ENCODE measurements at places on chromosomes 2 and 18.

GRCh38 chr18:51621113-51621863, 423.8 kb upstream of the MEX3C start:
- peak; percentile 34 for DNase-seq

- no peak for DNase-seq
These were observed 66.2 kb downstream of the MDH1 start for GRCh38 chr2:63654959-63655358.

DNA sequence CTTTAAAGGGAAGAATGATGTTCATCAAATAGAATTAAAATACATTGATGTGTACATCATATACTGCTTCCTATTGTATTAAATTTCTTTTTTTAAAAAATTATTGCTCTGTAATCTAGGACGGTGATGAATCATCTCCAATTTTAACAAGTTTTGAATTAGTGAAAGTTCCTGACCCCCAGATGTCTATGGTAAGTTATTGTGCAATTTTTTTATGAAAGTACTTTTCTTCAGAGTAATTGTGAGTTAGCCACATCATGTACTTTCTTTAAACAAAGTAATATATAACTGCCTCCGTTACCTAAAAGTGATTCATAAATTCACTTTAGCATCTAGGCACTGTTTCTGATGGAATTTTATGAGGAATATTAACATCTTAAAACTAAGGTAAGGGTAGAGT, 38.1 kb downstream of the PIK3C3 start:
- no peak for DNase-seq

- no peak for DNase-seq
These were observed 198.3 kb downstream of the MGAT5 start for GRCh38 chr2:134452042-134452733.

- no peak for DNase-seq
These were observed 3.6 kb upstream of the PRSS56 start for GRCh38 chr2:232516551-232516950.

DNA sequence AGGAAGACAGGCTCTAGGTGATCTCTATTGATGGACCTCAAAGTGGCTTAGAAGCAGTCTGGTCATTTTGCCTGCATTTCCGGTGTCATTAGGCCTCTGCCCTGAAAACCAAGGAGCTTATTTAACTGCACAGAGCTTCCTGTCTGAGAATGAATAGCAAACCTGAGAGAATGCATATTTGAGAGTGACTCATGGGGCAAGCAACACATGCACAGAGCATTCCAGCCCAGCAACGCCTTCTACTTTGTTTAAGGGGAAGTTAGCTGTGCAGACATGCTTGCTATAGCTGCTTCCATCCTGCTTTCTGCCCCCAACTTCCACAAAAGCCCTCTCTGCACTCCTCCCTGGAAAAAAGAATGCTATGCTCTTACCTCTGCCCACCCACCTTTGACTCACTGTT, 232.8 kb downstream of the GRB14 start:
- DNase-seq, result no peak

- DNase-seq, result no peak
These were observed 408.1 kb downstream of the THSD7B start for GRCh38 chr2:137173463-137173862.

DNA sequence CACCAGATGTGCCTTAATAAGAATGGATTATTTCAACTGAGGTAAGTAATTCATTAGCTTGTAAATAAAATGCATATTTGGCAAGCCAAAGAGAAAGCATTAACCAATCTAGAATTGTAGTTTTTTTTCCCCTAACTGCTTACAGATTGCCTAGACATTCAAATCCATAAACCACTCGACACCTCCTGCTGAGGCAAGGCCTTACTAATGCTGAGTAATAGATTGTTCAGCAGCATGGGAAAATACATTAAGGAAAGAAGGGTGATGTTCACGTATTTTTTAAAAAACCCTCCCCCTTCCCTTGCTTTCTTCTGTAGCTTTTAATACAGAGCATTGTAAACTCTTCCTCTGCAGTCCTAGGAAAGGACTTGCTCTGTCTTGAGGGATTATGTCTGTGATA, 17.0 kb upstream of the LINC00305 start:
- no peak for DNase-seq

DNA sequence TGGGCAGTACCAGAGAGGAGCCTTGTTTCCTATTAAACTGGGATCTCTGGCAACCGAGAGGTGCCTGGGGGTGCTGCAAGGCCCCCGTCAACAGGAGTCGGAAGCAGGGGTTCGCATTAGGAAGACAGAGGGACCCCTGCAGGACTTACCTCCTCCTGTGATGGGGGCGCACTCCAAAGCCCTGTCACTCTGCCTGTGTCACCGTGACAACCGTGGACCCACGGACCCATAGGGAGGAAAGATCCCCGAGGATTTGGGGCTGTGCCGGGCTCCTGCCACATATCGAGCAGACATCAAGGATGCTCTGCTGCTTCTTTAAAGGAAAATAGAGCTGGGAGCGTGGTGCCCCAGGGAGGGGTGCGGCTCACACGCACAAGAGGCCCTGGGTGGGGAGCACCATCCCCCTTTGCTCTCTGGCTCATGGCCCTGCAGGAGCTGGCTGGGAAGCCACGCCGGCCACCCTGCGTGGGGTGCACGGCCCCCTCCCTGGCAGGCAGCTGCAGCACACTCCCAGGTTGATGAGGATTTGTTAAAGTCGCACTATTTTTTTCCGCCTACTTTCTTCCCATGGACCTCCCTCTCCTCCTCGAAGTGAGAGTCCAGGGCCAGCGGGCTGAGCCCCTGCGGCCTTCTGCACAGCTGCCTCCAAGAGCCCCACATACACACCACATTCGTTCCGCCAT, 167.5 kb downstream of the TWIST2 start:
- no peak for DNase-seq

GRCh38 chr2:71586471-71586870, 133.1 kb downstream of the DYSF start:
- DNase-seq, result no peak

DNA sequence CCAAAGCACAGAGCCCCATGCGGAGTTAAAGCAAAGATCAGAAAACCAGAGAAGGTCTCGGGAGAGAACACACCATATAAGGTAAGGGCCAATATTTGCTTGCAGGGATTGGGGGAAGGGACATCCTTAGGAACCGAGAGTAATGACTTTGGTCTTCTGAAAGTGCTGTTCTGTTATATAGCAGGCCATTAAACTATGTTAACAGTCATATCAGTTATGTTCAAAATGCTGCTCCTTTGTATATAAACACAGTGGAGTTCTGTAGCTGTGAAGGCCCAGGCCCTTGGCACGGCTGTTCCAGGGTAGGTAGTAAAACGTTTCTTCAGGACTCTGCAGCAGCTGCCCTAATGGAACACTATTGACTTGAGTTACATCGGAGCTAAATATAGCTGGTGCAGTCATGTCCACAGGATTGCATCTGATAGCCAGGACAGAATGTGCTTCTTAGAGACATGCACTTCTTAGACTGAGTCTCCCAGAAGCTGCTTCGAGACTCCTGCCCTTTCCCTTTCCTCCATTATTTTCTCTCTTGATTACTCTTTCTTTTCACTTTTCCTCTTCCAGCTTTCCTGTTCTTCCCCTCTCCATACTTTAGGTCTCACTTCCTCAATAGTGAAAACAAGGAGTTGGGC, 122.4 kb downstream of the SETBP1 start:
- DNase-seq, result no peak

DNA sequence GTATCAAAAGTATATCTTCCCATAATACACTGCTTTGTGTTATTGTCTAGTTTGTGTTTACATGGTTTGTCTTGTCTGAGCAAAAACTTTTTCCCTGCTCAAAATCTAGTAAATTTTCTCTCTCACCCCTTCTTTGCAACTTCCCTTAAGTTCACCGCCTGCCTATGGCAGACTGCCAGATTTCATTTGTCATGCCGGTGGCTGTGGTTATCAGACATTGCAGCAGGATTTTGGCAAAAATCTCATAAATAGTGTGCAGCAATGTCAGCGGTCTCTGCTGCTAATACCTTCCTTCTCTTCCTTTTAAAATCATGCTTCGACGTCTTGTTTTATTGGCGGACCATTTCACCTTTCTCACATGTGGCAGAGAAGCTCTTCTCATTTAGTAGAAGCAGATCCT, 45.6 kb upstream of the TMEM178A start:
- peak; percentile 4 for DNase-seq

- DNase-seq, result no peak
These were observed 71.8 kb upstream of the SEC11C start for GRCh38 chr18:59067873-59068272.

DNA sequence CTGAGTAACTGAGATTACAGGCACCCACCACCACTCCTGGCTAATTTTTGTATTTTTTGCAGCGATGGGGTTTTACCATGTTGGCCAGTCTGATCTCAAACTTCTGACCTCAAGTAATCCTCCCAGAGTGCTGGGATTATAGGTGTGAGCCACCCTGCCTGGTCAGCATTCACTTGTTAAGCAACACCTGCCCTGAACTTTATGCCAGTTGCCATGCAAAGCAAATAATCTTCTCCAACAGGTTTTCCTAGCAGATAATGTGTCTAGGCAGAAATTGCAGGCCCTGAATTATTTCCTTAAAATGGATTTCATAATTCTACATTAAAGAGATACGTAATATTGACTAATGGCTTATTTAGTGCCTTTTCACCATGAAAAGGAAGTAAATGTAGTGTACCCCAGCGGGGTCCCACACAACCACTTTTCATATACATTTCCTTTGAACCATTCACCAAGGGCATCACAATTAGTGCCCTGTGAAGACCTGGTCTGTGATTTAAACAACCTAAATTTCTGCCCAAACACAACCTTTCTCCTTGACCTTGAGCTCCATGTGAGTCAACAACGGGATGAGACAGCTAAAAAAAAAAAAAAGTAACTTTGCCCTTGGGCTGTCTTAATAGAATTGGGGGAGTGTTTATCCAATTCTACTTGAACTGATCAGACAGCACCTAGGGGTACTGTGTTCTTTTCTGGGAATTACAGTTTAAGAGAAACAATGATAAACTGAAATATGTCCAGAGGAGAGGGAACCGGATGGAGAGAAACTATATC, 41.6 kb downstream of the EEF1B2 start:
- DNase-seq, result no peak

- DNase-seq, result no peak
These were observed 2.9 kb downstream of the ALKAL2 start for GRCh38 chr2:284896-285492.

GRCh38 chr2:60936757-60937156, 55.4 kb downstream of the REL start:
- DNase-seq, result no peak

DNA sequence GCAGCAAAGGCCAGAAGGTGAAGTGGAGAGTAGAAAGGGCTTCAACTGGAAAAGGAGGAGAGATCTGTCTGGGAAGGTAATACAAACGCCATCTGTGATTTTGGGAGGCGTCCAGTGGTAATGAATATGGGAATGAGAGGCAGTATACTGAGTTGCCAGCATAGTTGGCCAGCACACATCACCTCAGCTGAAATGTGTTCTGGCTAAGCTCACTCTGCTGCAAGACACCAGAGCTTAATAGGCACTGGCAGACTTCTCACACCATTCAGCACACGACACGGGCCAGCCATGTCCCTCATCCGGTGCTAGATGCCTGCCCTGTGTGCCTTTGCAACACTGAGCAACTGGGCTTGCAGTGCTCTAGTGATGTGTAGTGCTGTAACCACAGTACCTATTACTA, 277.1 kb downstream of the PIEZO2 start:
- no peak for DNase-seq

- DNase-seq, result no peak
These were observed 594 bp downstream of the RAD51AP2 start for GRCh38 chr2:17517481-17518211.

GRCh38 chr2:223526106-223526505, 76.1 kb downstream of the SCG2 start:
- no peak for DNase-seq

DNA sequence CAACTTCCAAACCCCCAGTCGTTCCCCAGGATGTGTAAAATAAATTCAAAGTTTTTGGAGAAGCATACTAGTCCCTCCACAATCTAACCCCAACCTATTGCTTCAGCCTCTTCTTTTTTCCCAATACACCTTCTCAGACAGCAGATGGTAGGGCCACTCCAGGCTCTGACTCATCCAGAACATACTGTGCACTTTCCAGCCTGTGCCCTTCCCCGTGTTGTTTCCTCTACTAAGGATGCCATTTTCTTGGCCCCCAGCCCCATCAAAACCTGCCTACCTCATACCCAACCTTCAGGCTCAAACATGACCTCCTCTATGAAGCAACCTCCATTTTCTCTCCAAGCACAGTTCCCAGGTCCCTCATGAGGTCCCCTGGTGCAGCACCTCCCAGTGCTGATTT, 669.3 kb downstream of the BCL11A start:
- DNase-seq, result no peak

DNA sequence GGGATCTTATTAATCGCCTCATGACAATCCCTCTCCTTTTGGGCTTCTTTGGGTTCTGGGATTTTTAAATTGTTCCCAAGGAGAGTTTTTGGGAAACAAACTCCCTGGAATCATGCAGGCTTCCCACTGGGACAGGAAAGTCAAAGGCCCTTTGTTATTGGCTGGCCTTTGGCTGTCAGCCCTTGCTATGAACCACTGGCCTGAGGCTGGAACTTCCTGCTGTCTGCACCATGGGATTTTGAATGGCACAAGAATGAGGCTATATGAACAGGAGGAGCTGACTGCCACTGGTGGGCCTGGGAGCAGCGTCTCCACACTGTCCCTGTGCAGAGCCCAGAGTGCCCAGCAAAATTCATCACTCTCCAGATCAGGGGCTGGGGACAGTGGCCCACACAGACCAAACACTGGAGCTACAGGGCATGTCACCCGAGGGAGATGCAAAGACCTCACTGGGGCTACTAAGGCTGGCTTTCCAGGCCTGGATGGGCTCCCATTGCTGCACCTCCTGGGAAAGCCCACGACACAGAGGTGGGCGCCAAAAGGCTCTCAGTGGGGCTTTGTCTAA, 35.7 kb downstream of the STEAP3 start:
- no peak for DNase-seq

- DNase-seq, result no peak
These were observed 484 bp upstream of the DARS1 start for GRCh38 chr2:135985826-135986393.

- DNase-seq, result no peak
These were observed 141.3 kb upstream of the LYPD1 start for GRCh38 chr2:132811148-132811915.

- no peak for DNase-seq
These were observed 113.7 kb downstream of the CDCA7 start for GRCh38 chr2:173468266-173468793.

DNA sequence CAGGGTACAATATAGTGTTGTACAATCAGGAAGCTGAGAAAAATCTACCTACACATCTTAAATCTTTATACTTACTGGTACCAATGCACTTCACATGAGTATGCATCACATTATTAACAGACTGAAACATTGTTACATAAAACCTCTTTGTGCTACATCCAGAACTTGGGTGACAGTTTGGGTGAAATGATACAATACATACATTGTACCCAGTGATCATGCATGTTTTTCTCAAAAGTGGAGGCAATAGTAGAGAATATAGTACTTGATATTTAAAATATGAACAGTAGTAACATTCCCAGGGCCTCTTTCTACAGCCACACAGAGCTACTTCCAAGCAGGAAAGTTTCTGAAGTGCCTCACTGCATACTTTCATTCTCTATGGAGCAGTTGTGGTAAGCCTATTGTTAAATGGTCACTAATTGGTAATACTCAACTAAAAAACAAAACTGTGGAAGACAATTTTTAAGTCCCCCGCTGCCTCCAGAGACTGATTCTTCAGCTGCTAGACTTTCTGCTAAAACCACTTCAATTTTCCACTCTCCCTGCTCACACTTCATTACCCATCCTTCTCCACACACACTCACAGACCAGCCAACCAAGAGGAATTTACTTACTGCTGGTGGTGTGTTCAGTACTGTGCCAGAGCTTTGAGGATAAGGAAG, 22.9 kb upstream of the GRB14 start:
- no peak for DNase-seq

Data from NCI-H460 (cell line).